HCT116 (cell line): ENCODE measurements at places on chromosomes 13 and 19.
A peak's percentile ranks its signal among the peaks of the same experiment; 100 is the strongest.

DNA sequence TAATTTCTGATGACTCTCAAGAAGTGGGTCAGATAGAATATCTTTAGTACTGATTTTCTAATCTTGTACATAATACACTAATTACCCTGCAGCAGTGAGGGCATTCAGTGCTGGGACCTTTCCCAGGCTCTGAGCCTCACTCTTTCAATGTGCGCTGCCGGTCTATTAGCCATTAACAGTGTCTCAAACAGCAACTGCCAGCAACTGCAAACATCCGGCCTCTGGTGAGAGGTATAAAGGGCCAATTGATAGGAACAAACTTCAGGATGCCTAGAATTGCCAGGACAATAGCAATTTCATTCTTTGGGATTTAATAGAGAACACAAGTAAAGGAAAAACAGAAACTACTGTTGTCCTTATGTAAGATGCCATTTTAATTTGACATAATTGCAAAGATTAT is 604.4 kb upstream of the SPRY2 start:
- no peaks in the 10 kb centered on the region for H3K36me3 ChIP-seq
- H3K27ac ChIP-seq = no peak overlapping the region
- no peaks in the 10 kb centered on the region for H3K27me3 ChIP-seq
- DNase-seq = no peak
- H3K4me1 ChIP-seq = no peaks in the 10 kb centered on the region
- H3K4me3 ChIP-seq = no peak overlapping the region

GRCh38 chr13:24540236-24541126 is 27.9 kb upstream of the PARP4 start:
- H3K27me3 ChIP-seq = no peaks in the 10 kb centered on the region
- no peaks in the 10 kb centered on the region for H3K36me3 ChIP-seq
- no peak for DNase-seq
- no peak overlapping the region for H3K4me3 ChIP-seq
- no peaks in the 10 kb centered on the region for H3K4me1 ChIP-seq
- no peak overlapping the region for H3K27ac ChIP-seq

DNA sequence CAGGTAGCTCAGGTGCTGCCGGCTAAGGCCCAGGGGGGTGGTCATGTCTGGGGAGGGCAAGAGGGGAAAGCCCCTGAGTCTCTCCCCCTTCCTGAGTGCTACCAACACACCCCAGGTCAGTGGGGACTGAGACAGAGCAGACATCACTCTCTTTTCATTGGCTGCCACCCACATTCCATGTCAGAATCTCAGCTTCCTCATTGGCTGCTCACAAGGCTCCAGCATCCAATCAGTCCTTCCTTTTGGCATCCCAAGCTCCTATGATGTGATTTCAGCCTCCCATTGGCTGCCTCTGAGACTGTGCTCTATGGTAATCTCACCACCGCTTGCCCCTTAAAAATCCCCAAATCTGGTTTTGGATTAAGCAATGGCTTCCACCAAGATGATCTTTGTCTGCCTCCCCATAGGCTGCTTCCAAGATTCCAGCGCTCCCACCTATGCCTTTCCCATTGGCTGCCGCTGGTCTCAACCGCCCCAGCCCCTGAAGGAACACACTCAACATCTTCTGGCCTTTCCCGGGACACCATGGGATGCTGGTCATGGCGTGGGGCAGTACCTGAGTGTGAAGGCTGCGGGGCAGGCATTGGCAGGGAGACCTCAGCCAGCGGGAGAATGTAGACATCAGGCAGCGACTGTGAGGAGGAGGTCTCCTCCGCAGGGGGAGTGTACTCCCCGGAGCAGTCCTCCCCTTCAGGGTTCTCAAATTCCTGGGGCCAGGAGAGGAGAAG is 2.0 kb downstream of the LMTK3 start:
- no peaks in the 10 kb centered on the region for H3K36me3 ChIP-seq
- peaks cover 28% of the 10 kb centered on the region for H3K4me1 ChIP-seq
- no peak overlapping the region for H3K27ac ChIP-seq
- H3K27me3 ChIP-seq = no peaks in the 10 kb centered on the region
- DNase-seq = no peak

DNA sequence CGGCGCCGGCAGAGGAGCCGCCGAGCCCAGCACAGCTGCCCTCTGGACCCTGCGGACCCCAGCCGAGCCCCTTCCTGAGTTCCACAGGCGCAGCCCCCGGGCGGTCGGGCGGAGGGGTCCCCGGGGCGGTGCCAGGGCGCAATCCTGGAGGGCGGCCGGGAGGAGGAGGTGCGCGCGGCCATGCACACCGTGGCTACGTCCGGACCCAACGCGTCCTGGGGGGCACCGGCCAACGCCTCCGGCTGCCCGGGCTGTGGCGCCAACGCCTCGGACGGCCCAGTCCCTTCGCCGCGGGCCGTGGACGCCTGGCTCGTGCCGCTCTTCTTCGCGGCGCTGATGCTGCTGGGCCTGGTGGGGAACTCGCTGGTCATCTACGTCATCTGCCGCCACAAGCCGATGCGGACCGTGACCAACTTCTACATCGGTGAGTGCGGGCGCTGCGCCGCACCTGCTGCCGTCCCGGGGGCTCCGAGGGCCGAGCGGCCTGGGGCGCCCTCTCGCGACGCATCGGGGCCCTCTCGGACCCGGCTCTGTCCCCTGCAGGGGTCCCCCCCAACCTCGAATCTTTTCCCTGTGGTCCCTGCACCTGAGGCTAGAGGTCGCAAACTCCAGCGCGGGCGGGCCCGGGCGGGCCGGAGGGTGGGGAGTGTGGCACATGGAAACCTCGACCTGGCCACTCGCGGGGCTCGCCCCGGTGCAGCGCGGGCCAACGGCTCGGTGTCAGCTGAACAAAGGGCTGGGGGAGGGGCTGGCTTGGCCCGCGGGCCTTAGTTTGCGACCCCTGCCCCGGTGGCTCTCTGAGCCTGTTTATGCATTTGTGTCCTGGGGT is at the start of gene KISS1R:
KISS1R (plus strand) TSS at position 11 of the 829 bp plus-strand sequence; CDS start at position 181, 170 bp downstream.
- DNase-seq = no peak
- H3K27me3 ChIP-seq = no peaks in the 10 kb centered on the region
- no peaks in the 10 kb centered on the region for H3K36me3 ChIP-seq
- H3K4me3 ChIP-seq = peak within 1 kb of the TSS; percentile 67
- peaks cover 32% of the 10 kb centered on the region for H3K4me1 ChIP-seq

GRCh38 chr19:35231956-35232645 is 3.6 kb upstream of the FAM187B start:
- no peaks in the 10 kb centered on the region for H3K4me1 ChIP-seq
- DNase-seq = no peak
- no peaks in the 10 kb centered on the region for H3K36me3 ChIP-seq
- no peak overlapping the region for H3K27ac ChIP-seq

DNA sequence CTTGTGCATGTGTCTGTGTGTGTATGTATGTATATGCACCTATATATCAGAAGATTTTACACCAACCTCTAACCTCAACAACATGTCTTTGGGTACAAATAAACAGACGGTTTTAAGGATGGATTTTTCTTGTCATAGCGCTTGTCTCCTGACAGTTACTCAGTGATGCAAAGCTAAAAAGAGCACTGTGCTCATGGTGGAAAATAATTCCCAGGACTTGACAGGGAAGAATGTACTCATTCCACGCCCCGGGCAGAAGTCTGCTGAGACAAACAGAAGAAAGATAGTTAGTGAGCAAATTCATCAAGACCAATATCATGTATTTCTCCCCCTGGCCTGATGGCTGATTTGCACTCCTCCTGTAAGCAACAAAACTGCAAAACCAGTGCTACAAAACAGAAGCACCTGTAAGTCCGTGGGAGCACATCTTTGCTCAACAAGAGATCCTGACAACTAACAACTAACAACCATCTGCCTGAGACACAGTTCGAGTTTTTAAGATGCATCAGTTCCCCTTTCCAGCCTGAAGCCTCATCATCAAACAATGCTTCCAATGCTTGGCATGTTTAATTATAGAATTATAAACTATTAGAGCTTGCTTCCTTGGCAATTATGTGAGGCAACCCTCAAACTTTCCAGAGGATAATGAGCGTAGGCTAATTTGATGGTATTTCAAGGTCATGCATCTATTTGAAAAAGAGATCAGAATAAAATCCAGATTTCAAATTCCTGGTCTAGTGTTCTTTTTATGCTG is 812.7 kb upstream of the MIR17HG start:
- no peak for DNase-seq
- no peaks in the 10 kb centered on the region for H3K4me1 ChIP-seq
- H3K27ac ChIP-seq = no peak overlapping the region
- H3K36me3 ChIP-seq = no peaks in the 10 kb centered on the region
- H3K27me3 ChIP-seq = no peaks in the 10 kb centered on the region

- no peaks in the 10 kb centered on the region for H3K36me3 ChIP-seq
- H3K4me1 ChIP-seq = no peaks in the 10 kb centered on the region
- no peak for DNase-seq
Measured at GRCh38 chr13:101570410-101570809, 117.9 kb downstream of the ITGBL1 start.

DNA sequence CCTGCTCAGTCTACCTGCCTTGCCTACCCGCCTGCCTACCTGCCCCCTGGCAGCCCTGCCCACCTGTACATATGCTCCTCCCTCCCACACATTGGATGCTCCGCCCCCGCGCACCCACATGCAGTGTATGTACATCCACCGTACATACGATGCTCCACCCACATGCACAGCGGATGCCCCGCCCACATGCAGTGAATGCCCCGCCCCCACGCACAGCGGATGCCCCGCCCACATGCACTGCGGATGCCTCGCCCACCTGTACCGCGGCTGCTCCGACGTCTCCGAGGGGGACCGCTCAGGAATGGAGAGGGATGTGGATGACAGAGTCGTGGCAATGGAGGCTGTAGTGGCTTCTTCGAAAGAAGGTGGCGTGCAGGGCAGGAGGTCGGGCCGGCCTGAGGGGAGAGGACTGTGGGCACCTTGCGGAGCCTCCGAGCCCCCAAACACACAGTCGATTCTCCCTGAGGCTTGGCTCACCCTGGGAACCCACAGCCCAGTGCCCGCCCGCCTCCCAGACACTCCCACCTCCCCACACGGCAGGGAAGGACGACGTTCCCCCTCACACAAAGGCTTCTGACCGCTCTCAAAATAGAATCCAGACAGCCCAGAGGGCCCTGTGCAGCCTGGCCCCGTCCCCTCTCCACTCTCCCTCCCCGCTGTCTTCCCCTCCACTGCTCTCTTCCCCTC is 16.5 kb upstream of the CACTIN start:
- DNase-seq = peak; percentile 67
- no peaks in the 10 kb centered on the region for H3K27me3 ChIP-seq
- H3K4me3 ChIP-seq = no peak overlapping the region
- no peak overlapping the region; the same call in 1 of the 2 replicates for H3K27ac ChIP-seq
- no peaks in the 10 kb centered on the region for H3K36me3 ChIP-seq

DNA sequence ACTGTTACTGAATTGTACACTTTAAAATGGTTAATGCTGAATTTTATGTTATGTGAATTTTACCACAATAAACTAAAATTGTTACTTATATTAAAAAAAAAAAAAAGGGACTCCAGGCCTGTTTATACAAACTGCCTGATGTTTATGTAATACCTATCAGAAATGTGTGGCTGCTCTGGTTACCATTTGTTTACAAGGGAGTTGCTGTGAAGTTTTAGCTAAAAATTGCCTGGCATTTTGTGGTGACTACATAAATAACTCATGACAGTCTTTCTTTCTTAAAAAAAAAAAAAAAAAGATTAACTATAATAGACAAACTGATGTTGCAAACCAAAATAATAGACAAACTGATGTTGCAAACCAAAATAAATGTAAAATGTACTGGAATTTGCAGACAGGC is 71.8 kb downstream of the CDADC1 start:
- no peaks in the 10 kb centered on the region for H3K27me3 ChIP-seq
- no peak overlapping the region for H3K27ac ChIP-seq
- no peak overlapping the region for H3K4me3 ChIP-seq
- DNase-seq = no peak

- H3K27me3 ChIP-seq = no peaks in the 10 kb centered on the region
- no peak overlapping the region for H3K4me3 ChIP-seq
- H3K4me1 ChIP-seq = peaks cover 8% of the 10 kb centered on the region
- H3K27ac ChIP-seq = no peak overlapping the region
- DNase-seq = peak; percentile 21
Measured at GRCh38 chr13:84479656-84480055, 597.4 kb upstream of the SLITRK1 start.
